ENCODE measurements at places on chromosomes 5 and 9. TPM values are rescaled to one million over a fixed set of nuclear protein-coding genes. Genes with fewer than 3 reads are reported as not detected.

The PCDH12 gene
- total RNA-seq: not detected

The UNC5A gene
- total RNA-seq: 0.70 TPM

The HNRNPK gene
- total RNA-seq: 488 TPM

The IL4 gene
- not detected for total RNA-seq

DNA sequence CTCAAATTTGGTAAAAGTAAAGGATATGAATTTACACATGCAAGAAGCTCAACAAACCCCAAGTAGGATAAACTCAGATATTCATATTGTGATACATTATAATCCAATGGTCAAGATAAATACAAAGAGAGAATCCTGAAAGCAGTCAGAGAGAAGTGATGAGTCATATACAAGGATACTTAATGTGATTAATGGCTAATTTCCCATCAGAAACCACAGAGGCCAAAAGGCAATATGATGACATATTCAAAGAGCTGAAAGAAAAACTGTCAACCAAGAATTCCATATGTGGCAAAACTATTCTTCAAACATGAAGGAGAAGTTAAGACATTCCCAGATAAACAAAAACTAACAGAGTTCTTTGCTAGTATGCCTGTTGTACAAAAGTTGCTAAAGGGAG lies 19.5 kb upstream of the IRF1 start:
- no peaks in the 10 kb centered on the region for H3K36me3 ChIP-seq
- no peak overlapping the region for H3K4me3 ChIP-seq
- H3K27ac ChIP-seq: peak overlapping the region; percentile 41

DNA sequence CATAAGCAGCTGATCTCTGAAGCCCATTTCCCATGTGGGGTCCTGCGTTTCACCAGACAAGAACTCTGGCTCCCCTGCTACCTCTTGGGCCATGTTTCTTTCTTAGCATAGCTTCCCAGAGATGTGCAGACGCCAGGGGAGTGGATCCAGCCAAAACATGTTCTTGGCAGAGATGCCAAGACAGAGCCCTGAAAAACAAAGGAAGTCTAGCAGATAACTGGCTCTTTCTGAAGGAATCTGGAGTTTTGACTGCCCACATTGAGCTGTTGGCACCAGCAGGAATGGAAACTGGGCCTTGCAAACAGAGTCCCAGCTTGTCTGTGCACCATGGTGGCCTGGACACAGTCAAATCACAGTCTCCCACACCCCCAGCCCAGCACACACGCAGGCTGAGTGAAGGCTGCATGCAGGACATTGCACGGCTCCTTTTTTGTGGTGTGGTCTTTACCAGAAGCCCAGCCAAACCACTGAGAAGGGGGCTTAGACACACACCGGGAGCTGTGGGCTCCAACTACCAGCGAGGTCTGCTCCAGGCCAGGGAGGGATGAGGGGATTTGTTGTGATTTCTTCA lies 114.7 kb downstream of the SNX18 start:
- no peak overlapping the region for H3K27ac ChIP-seq
- H3K4me1 ChIP-seq: no peaks in the 10 kb centered on the region
- no peaks in the 10 kb centered on the region for H3K27me3 ChIP-seq
- no peaks in the 10 kb centered on the region for H3K36me3 ChIP-seq
- no peak overlapping the region for H3K4me3 ChIP-seq
- DNase-seq: no peak

GRCh38 chr9:84266087-84266561 lies 74.4 kb downstream of the SLC28A3 start:
- H3K27me3 ChIP-seq: no peaks in the 10 kb centered on the region
- H3K4me1 ChIP-seq: peaks cover under 1% of the 10 kb centered on the region
- no peak overlapping the region for H3K27ac ChIP-seq
- H3K4me3 ChIP-seq: no peak overlapping the region
- DNase-seq: no peak
- no peaks in the 10 kb centered on the region for H3K36me3 ChIP-seq

DNA sequence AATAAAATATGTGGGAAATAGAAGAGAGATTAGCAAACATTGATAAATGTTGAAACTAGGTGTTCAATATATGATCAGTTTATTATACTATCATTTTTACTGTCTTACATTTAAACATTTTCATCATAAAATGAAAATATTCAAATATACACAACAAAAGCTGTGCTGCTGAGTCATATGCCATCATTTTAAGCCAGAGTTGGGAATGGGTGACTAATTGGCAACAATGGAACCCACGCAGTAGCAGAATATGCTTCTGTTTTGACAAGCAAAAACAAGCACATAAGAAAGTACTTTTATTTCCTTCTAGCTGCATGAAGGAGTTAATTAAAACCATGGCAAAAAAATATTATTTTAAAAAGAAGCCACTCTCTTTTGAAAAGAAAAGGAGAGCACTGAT lies 340.0 kb upstream of the EDIL3 start:
- H3K27ac ChIP-seq: peak overlapping the region; percentile 56
- H3K4me3 ChIP-seq: no peak overlapping the region
- no peaks in the 10 kb centered on the region for H3K36me3 ChIP-seq
- peak; percentile 79 for DNase-seq
- peaks cover 8% of the 10 kb centered on the region for H3K4me1 ChIP-seq

DNA sequence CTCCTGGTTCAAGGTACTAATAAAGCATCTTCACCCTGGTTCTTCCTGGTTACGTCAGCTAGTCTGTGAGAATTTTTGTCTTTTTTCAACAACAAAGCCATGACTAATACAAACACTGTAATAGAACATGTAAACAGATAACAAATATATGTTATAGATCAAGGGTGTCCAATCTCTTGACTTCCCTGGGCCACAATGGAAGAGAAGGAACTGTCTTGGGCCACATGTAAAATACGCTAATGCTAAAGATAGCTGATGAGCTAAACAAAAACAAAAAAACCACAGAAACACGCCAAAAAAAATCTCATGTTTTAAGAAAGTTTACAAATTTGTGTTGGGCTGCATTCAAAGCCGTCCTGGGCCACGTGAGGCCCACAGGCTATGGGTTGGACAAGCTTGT lies 124.5 kb upstream of the GNA14 start:
- H3K4me1 ChIP-seq: no peaks in the 10 kb centered on the region
- H3K36me3 ChIP-seq: no peaks in the 10 kb centered on the region
- no peak overlapping the region for H3K27ac ChIP-seq
- no peaks in the 10 kb centered on the region for H3K27me3 ChIP-seq
- no peak for DNase-seq
- no peak overlapping the region for H3K4me3 ChIP-seq

DNA sequence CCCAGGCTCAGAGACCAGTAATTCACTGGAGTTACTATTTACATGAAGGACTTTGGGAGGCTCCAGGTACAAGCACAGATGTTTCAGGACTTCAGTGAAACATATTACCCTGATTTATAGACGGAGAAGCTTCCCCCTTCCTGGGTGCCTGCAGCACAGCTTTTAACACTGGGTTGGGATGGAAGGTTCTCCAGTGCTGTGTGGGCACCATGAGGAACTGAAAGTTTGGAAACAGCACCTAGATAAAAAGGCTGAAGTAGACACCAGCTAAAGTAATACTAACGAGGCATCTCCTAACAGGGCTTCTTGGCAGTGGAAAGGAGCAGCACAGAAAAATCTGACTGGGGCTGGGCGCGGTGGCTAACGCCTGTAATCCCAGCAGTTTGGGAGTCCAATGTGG lies 70.7 kb downstream of the GCNT1 start:
- DNase-seq: no peak
- H3K4me1 ChIP-seq: peaks cover 20% of the 10 kb centered on the region
- no peak overlapping the region for H3K4me3 ChIP-seq
- no peak overlapping the region for H3K27ac ChIP-seq
- H3K36me3 ChIP-seq: no peaks in the 10 kb centered on the region

GRCh38 chr5:96197347-96197746 lies 235.7 kb upstream of the ELL2 start:
- H3K4me1 ChIP-seq: peaks cover 8% of the 10 kb centered on the region
- no peak overlapping the region for H3K4me3 ChIP-seq
- no peak for DNase-seq
- no peaks in the 10 kb centered on the region for H3K36me3 ChIP-seq
- H3K27me3 ChIP-seq: no peaks in the 10 kb centered on the region

GRCh38 chr5:169089343-169089742 lies 211.6 kb downstream of the SLIT3 start:
- no peak for DNase-seq
- no peak overlapping the region for H3K4me3 ChIP-seq
- H3K27ac ChIP-seq: no peak overlapping the region
- H3K36me3 ChIP-seq: no peaks in the 10 kb centered on the region
- H3K4me1 ChIP-seq: no peaks in the 10 kb centered on the region

DNA sequence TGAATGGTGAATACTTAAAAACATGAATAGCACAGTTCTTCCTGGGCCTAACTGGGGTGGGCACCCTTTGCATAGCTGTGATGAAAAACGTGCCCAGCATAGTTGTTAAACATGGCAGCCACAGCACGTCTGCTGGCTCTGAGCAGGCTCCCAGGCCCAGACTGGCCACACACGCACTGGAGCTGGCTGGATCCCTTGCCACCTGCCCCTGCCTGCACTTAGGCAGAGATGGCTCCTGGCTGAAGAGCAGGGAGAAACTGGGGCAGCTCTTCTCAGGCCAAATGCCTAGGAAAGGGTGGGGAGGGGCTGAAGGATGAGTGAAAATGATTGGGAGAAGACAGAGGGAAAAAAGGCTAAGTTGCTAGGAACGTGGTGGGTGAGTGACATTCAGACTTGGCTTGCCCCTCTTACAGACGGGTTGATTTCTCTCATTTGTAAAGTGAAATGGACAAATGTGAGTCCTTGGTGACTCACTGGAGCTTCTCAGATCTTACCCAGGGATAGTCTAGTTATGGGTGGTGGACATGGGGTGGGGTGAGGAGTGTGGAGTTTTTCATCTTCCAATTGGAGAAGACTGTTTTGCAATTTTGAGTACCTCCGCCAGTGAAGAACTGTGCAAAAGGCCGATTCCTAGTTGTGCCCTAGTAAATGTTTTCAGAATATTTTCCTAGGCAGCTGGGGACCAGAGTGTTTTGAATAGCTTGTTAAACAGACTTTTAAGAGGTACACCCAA lies 42.4 kb downstream of the TRIO start:
- H3K4me1 ChIP-seq: peaks cover 92% of the 10 kb centered on the region
- H3K27me3 ChIP-seq: no peaks in the 10 kb centered on the region
- DNase-seq: peak; percentile 83
- H3K4me3 ChIP-seq: peak overlapping the region; percentile 35
- peak overlapping the region; percentile 98 for H3K27ac ChIP-seq

- H3K27ac ChIP-seq: peak overlapping the region; percentile 14
- peaks cover 5% of the 10 kb centered on the region for H3K4me1 ChIP-seq
- H3K27me3 ChIP-seq: no peaks in the 10 kb centered on the region
- no peak overlapping the region for H3K4me3 ChIP-seq
- no peaks in the 10 kb centered on the region for H3K36me3 ChIP-seq
Observed at GRCh38 chr5:131466171-131466766, 168.8 kb downstream of the RAPGEF6 start.

- H3K4me3 ChIP-seq: no peak overlapping the region
- no peak overlapping the region for H3K27ac ChIP-seq
- DNase-seq: no peak
- no peaks in the 10 kb centered on the region for H3K27me3 ChIP-seq
- no peaks in the 10 kb centered on the region for H3K36me3 ChIP-seq
Observed at GRCh38 chr9:2531481-2531880, 90.1 kb upstream of the VLDLR start.

Measured in astrocyte (in vitro differentiated cells and primary cell).